ENCODE measurements at places on chromosomes 2 and 18.

DNA sequence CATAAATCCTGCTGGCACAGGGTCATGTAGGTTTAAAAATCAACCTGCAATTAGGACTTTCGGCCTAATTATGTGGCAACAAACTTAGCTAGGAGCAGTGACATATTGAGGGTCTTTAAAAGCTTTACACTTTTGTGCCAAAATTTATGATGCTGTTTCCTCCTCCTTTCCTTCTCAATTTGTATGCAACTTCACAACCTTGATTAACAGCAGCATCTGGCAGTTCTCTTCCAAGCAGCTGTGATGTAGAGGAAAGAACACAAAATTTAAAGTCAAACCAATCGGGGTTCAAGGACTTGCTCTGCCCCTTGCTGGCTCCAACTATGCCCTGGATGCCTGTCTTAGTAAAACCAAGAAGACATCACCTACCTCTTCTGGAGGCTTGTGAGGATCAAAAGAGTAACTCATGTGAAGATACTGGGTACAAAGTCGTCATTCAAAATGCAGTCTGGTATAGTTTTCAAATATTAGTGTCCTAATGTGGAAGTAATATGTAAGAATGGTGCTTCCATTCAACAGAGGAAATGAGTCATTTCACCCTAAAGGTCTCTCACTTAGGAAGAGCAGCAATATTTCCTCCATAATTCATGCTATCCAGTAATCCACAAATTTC, 94.7 kb downstream of the ANKRD44 start:
- no peak for DNase-seq

DNA sequence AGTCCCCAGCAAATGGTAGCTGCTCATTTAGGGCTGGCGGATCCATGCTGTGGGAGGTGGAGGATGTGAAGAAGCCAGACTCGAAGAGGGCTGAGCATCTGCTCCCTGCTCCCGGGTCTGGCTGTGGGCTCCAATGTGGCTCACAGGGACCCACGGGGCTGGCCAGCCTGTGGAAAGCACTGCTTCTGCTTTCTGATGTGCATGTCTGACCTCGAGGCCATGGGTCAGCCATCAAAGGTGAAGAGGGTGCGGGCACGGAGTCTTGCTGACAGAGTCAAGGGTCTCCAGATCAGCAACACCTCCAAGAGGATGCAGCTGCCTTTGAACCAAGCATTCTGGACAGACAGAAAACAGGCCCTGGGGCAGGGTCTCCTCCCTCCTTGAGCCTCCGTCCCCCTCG, 178.2 kb downstream of the INHBB start:
- no peak for DNase-seq

- DNase-seq, result no peak
Measured at GRCh38 chr2:223697892-223698645, 95.9 kb upstream of the SCG2 start.

DNA sequence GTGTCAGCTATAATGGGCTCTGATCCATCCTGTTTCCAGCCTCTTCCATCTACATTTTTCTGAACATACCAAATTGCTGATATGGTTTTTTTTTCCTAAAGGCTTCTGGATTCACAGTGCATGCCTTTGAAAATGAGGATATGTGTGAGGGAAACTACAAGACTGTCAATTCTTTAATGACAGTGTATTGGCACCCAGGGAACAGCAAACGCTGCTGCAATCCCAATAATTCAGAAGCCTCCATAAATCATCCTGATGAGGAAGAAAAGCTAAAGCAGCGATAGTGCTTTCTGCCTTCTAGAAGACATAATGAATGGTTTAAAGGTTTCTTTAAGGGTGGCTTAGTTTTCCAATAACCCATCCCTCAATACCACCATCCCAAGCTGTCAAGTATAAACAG, 304.5 kb upstream of the PKDCC start:
- DNase-seq, result no peak

GRCh38 chr2:3645745-3646389, 12.1 kb upstream of the ALLC start:
- DNase-seq, result no peak

GRCh38 chr2:173676647-173677046, 288.5 kb downstream of the SP3 start:
- no peak for DNase-seq

DNA sequence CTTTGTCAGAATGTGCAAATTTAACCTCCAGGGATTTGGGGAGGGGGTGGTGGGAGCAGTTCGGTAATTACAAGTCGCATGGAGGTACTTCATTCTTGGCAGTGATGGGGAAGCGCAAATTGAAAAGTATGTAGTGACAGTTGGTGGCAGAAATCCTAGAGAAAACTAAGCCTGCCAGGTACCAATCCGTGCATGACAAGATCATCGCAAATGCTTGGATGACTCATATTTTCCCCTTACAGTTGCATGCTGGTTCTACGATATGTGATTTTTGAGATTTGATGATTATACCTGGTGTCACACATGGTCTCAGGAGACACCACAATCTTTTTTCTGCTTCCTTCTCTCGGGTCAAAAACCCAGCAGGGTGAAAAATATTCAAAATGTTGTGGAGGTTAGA, 479.7 kb upstream of the ID2 start:
- DNase-seq, result no peak

All from central memory CD4-positive, alpha-beta T cell (primary cell).